ENCODE measurements at places on chromosomes 3 and 15.

GRCh38 chr3:185825006-185825638 lies at the start of gene IGF2BP2:
IGF2BP2 (minus strand) TSS chr3:185825042; CDS start chr3:185824960, 82 bp downstream.
- DNase-seq = peak; percentile 28

- no peak for DNase-seq
Observed at GRCh38 chr15:47872208-47872607, 154.9 kb downstream of the SEMA6D start.

DNA sequence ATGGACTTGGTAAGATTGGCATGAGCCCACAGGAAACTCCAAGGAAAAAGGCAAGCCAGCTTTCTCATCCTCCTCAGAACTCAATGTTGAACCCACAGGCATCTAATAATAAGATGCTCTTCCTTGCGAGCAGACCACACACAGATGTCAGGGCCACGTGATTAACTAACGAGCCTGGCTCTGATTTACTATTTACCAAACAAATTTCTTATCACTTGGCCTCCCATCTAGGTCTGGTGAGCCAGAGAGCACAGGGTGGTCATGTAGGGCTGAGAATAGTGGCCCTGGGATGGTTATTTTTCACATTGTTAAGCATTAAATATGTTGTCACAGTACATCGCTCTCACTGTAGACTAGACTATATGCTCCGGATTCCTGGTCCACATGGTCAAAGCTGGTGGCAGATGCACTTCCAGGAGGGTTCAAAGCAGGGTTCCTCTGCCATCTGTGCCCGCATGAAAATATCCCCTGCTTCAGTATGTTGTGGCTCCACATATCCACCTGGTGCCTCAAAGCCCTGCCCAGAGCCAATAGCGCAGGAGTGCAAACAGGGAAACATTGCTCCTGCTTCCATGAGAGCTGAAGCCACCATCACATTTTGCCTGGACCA lies 472.5 kb upstream of the WNT5A start:
- DNase-seq = no peak

DNA sequence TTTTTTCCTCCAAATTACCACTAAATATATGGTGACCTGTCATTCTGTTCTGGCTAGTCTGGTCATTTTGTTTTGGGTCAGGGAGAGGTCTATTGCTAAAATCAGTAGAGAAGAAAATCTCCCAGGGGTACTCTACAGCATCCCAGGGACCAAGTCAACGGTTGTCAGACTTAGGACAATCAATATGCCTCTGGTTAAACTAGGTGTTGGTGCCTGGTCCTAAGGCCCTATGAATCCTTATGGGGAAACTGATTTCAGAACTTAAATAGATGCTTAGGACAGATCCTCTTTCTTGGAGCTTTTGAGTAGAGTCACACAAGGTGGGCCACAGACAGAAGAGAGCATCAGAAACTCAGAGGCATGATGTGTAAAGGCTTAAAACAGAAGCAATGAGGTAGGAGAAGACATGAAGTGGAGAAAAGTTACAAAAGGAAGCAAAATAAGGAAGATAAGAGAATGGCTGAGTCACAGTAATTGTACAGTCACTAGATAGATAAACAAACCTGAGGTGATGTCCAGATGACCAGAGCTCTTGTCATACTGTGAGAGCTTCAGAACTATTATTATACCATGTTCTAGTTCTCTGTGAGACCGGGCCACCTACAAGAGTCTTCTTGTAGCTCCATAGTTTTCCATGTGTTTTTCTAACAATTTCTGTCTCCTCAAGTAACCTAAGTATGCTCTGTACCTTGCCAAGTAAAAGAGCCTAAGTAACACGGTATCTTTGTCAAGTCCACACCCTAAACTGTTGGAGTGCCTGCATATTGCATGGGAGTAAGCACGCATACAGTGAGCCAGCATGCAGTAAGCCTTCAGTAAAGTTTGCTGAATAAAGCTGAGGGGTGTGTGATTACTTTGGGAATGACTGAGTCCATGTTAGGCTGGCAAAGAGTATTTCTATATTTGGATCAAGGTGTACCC lies 44.6 kb upstream of the LEKR1 start:
- no peak for DNase-seq

GRCh38 chr15:87021751-87022150 lies 942.1 kb downstream of the AGBL1 start:
- no peak for DNase-seq

DNA sequence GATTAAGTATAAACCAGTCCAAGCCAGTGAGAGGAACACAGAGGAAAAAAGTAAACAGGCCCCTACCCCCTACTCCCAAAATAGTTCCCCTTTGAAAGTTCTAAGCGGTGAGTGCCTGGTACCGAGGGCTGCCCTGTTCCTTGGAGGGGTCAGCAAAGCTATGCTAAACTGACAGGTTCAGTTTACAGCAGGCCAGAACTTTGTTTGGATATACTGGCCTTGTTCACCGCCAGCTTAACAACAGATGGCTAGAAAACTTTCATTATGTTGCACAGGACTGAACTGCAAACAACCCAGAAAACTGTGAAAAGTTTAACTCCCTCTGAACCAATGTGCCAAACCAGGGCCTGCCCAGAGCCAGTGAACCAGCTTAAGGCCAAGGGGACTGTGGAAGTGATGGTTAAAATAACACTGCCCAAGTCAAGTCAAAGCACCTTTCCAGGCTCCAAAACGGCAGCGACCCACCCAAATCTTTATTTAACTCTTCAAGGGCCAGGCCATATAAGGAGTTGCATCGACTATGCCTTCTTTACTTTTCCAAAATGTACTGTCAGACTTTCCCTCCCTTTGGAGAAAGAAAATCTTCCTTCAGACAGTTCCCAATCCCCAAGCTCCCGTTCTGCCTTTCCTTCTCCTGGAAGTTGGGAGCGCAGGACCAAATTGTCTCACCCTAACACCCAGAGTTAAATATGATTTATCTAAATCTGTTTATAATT lies 448.0 kb downstream of the FOXP1 start:
- DNase-seq = no peak

GRCh38 chr3:114809668-114810413 lies 337.2 kb downstream of the ZBTB20 start:
- no peak for DNase-seq

- DNase-seq = no peak
Observed at GRCh38 chr15:33517944-33518343, 207.2 kb downstream of the RYR3 start.

DNA sequence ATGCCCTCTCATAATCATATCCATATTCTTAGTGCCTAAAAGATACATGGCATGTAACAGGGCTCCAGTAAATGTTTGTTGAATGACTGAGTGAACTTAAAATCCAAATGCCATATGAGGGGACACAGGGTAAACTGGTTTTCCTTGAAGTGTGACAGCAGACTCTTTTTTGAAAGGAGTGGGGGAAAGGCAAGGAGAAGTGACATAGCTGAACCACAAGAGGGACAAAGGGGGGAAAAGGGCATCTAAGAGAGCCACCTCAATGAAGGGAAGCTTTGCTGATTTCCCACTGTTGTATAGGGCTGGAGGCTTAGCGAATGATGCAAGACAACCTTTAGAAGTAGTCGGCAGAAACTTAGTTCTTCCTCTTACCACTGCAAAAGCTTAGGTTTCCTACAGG lies 9.1 kb downstream of the TRIM42 start:
- DNase-seq = no peak

DNA sequence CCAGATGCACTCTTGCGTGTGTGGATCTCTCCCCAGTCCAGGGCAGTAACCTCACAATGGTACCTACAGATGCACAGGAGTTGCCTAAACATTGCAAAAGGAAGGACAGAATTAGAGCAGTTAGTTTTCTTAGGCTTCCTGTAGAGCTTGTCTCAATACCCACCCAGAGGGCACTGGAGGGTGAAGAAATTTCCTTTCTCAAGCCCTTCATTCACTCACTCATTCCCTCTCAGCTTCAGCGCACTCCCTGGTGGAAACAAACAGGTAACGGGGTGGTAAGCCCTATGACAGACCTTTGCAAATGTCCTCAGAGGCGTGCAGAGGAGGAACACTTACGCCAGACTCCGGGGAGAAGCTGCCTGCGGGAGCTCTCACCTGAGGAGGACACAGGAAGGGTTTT lies 267.4 kb upstream of the HES1 start:
- no peak for DNase-seq

GRCh38 chr3:29527246-29527645 lies 246.4 kb downstream of the RBMS3 start:
- no peak for DNase-seq

Data from stimulated activated CD8-positive, alpha-beta memory T cell treated with anti-CD3 and anti-CD28 coated beads, Interleukin-4, amount 100 ng/mL, for 24 hours (primary cell).